Choroid plexus epithelial cell (primary cell): ENCODE measurements at places on chromosomes 3 and 15.

- DNase-seq = no peak
Observed at GRCh38 chr3:171896316-171896715, 53.2 kb downstream of the TMEM212 start.

- no peak for DNase-seq
Observed at GRCh38 chr3:62332017-62332416, 41.3 kb downstream of the FEZF2 start.

GRCh38 chr3:67382536-67382935 is 271.9 kb downstream of the SUCLG2 start:
- DNase-seq = peak; percentile 74

- DNase-seq = no peak
Observed at GRCh38 chr3:65596029-65596300, 442.8 kb downstream of the MAGI1 start.

DNA sequence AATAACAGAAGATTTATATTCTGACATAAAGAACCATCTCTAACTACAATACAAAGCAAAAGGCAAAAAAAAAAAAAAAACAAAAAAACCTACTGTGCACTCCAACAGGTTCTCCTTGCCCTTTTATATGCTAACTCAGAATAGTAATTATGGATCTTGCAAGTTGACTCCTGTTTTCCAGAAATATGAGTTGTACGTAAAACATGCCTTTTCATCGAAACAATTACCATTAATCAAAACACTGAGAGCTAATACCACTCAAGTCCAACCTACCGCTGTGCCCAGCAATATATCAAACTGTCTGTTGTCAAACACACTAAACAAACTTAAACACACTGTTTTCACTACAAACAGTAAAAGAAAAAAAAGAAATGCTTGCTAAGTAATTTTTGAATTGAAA is 389.8 kb downstream of the TBC1D5 start:
- DNase-seq = no peak

DNA sequence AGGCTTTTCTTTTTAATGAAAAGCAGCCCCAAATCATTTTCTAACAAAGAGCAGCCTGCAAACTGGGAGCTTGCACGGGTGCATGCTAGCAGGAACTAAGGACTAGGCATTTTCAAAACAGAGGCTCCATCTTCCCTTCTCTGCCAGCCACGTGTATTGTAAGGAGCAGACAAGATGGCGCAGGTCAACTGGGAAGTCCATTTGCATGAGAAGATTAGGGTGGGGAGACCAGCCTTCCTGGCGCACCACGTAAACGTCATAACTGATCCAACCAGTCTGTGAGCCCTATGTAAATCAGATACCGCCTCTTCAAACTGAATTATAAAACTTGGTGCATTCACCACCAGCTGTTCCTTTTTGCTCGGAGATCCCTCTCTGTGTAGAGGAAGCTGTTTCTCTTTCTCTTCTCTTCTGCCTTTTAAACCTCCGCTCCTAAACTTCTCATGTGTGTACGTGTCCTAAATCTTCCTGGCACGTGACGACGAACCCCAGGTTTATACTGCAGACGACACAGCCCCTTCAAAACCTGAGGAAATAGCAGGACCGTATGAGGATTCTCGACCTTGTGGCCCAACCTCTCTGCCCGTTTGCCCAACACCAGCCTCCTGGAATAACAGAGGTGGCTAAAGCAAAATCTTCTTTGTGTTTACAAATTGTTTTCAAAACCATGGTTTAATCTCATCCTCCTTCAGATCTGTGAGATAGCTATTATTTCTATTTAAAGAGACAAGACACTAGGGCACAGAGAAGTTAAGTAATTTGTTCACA is 26.4 kb upstream of the SLC30A4 start:
- no peak for DNase-seq

- peak; percentile 71 for DNase-seq
Observed at GRCh38 chr15:48647962-48648361, 2.5 kb upstream of the FBN1 start.

DNA sequence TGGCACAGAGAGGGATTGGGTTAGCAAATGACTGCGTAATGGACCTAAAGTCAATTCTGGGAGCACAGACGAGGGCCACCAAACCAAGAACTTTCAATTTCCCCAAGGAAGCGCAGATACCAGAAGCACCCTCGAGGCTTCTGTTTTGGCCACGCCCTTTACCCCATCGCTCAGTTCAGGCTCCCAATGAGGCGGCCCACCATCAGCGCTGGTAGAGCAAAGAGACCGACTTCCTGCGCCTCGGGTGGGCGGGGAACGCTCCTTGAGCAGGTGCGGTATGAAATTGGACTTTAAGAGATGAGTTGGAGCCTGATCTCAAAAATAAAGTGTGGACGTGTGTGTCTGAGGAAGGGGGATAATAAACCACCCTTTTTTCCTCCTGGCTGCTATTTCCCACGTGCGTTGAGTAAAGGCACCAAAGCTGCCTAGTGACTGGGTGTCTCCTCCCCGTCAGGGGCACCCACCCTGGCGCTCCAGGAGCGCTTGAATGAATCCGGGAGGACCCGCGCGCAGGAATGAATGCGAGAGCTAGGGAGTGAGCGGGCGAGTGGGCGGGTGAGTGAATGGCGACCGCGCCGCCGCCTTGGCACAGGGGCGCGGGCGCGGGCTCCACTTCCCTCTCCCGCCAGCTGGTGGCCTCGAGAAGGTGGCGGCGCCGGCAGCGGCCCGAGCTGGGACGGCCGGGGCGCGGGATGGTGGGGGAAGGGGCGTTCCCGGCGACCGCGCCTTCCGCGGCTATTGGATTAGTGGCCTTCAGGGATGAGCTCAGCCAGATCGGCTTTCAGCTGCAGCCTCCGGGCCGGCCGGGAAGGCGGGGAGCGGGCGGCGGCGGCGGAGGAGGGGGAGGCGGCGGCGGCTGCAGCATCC is at the start of gene SPSB4:
TSS of gene SPSB4 (plus strand) at position 772 of the 867 bp plus-strand sequence. CDS start 14,758 bp downstream, outside the sequence.
- DNase-seq = peak; percentile 31

GRCh38 chr3:156593814-156594213 is 38.9 kb upstream of the SSR3 start:
- DNase-seq = no peak

DNA sequence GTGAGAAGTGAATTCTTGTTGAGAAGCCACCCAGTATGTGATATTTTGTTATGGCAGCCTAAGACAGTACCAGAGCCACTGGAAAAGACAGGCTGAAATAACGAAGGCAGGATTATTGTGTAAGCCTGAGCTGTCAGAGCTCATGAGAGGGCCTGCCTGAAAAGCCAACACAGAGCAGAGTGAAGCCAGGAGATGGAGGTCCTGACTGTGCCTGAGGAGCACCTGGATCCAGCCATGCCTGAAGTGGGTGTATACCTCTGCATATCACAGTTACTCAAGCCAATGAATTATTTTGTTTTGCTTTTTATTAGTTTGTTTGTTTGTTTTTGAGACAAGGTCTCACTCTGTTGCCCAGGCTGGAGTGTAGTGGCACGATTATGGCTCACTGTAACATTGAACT is 4.1 kb upstream of the CMTM7 start:
- DNase-seq = no peak
